ENCODE measurements at places on chromosomes 13 and 19.
A peak's percentile ranks its signal among the peaks of the same experiment; 100 is the strongest.

DNA sequence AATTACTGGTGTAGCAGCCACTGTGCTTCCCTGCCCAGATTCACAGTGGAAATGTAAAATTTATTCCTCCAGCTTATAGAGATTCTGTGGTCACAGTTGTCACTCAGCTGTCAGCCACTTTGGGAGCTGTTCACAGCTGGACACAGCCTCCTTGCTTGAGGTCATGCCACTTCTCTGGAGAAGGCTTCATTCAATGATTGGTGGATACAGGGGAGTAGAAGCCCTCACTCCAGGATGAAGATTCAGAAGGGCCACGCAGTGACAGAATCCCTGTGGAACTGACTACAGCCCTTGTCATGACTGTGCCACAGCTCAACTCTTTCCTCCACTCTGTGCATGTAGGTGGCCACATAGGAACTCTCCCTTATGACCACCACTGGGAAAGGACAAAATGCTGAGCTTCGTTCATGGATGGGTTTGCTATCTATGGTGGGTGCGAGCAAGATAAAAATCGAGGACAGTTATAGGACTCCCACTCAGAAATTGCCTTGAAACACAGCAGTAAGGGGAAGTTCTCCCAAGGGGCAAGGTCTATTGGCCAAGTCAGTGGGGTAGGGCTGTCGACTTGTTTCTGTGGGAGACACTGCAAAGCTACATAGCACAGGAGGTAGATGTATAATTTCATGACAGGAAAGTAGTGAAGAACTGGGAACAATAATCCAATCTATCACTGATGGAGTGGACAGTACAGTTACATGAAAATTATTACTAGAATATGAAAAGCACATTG lies 98.7 kb downstream of the CCNA1 start:
- DNase-seq = no peak

- DNase-seq = no peak
Observed at GRCh38 chr13:20303636-20304035, 71.5 kb upstream of the GJB6 start.

- no peak for DNase-seq
Observed at GRCh38 chr19:9935506-9936325, 599 bp downstream of the OLFM2 start.

DNA sequence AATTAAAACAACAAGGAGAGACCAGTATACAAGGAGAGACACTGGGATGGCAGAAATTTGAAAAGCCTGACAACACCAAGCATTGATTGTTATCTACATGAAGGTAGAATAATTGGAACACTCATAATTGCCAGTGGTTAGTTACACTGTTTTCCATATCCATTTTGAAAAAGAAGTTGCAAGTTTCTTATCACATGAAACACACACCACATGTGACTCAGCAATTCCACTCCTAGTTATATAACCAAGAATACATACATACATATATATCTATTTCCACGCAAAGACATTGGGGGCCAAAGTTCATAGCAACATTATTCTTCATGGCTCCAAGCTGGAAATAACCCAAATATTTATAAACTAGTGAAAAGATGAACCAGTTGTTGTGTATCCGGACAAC lies 15.2 kb upstream of the PABPC3 start:
- DNase-seq = no peak

DNA sequence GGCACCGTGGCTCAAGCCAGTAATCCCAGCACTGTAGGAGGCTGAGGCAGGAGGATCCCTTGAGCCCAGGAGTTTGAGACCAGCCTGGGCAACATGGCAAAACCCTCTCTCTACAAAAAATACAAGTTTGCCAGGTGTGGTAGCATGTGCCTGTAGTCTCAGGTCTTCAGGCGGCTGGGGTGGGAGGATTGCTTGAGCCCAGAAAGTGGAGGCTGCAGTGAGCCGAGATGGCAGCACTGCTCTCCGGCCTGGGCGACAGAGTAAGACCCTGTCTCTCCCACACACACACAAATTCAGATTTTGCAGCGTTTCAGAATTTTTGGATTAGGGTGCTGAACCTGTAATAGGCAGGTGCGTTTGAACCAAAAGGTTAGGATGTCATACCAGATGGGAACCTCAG lies 2.2 kb downstream of the RPS11 start:
- DNase-seq = no peak

DNA sequence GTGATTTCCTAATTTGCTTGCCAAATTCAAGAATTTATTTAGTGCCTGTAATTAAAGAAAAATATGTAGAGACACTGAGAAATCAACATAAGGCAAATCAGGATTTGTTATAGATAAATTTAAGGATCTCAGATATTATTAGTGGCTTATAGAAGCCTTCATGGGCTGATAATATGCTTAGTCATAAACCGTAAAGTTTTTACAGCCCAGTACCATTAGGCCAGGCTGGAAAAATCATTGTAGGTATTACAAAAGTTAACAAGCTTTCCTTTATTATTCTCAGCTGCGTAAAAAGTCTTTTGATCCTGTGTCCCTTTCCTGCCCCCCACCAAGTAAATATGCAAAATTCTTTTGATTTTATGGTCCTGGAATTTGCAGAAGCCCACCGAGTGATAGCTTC lies 58.2 kb downstream of the SLITRK6 start:
- no peak for DNase-seq

DNA sequence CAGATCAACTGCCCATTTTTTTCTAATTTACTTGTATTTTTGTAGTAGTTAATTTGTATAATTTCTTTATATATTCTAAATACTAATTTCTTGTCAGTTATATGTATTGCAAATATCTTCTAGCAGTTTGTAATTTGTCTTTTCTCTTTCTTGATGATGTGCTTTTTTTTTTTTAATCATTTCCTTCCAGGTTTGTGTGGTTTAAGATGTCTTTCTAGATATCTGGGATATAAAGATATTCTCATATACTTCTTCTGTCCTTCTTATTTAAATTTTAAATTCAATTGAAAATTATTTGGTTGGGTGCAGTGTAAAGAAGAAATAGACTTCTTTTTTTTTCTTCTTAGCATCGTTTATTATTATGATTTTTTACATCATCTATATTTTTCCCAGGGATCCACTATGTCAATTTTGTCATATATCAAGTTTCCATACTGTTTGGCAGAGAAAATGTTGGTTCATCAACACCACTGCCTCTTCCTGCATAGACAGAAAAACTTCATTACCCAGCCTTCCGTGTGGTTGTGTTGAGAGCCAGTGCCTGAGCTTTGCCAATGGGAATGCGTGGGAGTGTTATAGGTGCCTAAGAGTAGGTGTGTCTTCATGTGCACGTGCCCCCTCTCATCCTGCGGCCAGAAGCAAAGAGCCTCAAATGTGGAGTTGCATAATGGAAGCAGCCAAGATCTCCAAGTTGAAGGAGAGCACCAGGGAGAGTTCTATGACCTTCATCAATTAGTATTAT lies 15.8 kb downstream of the CPB2 start:
- DNase-seq = no peak

DNA sequence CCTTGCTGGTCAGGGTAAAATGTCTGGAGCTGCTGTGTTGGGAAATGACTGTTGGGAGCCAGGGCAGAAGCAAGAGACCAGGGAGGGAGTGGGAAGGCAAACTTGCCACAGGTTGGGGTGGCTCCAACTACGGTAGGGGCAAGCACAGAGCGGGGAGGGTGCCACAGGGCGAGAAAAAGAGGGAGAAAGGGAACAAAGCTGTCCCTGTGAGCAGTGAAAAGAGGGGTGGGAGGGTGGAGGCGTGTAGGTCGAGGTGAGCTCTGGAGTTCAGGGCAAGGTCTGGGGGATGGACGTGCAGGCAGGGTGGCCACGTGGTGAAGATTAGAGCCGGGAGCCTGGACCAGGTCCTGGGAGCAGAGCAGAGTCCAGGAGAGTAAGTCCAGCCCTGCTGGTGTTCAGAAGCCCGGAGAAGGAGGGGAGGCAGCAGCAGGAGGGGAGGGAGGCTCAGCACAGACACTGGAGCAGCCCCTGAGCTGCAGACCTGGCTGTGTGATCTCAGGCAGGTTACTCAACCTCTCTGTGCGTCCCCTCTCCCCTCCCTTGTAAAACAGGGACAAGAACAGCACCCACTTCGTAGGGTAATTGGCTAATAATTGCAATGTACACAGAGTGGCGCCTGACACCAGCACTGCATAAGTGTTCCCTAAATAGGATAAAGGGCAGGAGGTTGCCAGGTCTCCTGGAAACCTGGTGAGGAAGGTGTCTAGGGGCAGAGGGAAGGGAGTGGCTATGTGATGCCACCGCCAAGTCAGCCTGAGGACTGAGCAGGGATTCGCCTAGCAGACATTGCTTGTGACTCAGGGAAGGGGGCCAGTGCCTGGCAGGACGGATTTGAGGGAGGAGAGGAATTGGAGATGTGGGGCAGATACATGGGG lies 3.2 kb upstream of the POLR2E start:
- DNase-seq = no peak

DNA sequence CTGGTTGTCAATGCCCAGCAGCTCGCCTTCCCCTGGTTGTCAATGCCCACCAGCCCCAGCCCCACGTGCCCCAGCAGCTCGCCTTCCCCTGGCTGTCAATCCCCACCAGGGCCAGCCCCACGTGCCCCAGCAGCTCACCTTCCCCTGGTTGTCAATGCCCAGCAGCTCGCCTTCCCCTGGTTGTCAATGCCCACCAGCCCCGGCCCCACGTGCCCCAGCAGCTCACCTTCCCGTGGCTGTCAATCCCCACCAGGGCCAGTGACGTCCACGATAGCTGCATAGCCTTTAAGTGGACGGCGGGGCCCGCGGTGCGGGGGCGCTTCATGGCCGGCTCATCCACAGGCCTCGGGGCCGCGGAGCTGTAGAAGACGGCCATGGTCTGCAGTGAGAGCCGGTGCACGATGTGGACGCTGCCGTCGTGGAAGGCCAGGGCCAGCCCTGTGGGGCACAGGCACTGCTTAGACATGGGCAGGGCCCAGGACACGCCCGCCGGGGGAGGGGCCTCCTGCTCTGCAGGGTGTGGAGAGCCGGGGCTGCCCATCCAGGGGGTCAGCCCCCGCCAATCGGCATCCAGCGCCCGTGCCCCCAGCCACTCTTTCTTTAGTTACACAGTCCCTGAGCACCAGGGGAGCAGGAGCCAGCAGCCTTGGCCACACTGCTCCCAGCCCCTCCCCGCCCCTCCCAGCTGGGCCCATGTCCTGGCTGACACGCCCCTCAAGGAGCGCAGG lies 13.1 kb downstream of the MED16 start:
- DNase-seq = no peak

DNA sequence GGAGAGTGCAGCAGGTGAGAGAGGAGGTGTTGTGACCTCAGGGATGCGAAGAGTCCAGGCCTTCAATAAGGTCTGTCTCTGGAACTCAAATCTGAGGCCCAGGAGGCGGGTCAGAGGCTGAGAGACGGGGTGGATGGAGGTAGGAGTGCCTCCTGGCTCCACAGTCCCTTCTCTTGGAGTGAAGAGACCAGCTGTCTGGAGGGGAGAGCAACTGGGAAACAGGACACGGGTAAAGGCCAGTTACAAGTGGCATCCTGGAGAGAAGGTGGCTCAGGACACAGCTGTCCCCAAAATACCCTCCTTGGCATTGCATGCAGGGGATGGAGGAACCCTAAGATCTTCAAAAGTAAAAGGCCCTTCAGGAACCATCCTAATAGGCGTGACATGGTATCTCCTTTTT lies 19.2 kb downstream of the PDE4A start:
- DNase-seq = no peak

DNA sequence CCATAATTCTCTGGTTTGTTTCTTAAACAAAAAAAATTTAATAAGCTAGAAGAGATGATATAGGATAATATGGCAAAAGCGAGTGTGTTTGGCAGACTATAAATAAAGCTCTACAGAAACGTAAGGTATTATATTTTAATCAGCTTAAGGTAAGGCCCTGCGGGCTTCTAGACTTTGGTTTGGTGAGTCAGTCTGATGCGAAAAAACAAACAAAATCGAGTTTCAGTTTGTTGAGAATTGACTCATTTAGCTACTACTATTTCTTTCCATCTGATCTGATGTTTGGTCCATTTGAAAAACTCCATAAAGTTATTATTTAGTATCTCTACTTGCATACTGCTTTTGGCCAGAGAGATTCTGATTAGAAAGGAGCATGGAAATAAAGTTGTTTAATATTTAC lies 138.0 kb downstream of the MIPEP start:
- DNase-seq = peak; percentile 41

- DNase-seq = no peak
Observed at GRCh38 chr19:10259162-10259905, 7.3 kb downstream of the MRPL4 start.

DNA sequence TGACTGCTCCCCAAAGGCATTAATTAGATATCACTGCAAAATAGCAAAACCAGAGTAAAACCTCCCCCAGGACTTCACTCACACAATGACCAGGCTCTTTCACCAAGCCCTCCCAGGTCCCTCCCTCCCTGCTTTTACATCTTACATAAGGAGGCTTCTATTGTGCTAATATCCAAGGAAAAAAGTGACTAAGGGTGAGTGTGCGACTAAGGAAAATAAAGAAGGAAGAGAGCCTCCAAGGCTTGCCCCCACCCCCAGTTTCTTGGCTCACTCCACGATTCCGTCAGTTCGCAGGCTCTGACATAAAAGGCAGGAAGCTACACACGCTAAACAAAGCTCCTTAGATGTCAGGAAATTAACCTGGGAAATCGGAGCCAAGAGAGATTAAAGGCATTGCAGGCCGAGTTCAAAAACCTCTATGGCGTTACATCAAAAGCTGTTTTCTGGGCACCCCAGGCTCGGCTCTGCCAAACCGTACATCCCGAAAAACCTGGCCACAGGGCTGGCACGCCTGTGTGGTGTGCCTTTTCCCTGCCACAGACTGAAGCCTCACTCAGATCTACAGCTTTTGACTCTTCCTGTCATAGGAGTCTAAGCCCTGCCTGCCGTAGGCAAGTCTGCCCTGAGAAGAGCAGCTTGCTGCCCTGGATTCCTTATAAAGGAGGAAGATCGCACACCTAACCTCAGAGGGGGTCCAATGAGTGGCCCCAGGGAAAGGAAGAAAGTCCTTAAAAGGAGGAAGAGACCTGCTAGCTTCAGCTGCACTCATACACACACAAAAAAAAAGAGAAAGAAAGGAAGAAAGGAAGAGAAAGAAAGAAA lies 67.0 kb upstream of the SERP2 start:
- DNase-seq = no peak

DNA sequence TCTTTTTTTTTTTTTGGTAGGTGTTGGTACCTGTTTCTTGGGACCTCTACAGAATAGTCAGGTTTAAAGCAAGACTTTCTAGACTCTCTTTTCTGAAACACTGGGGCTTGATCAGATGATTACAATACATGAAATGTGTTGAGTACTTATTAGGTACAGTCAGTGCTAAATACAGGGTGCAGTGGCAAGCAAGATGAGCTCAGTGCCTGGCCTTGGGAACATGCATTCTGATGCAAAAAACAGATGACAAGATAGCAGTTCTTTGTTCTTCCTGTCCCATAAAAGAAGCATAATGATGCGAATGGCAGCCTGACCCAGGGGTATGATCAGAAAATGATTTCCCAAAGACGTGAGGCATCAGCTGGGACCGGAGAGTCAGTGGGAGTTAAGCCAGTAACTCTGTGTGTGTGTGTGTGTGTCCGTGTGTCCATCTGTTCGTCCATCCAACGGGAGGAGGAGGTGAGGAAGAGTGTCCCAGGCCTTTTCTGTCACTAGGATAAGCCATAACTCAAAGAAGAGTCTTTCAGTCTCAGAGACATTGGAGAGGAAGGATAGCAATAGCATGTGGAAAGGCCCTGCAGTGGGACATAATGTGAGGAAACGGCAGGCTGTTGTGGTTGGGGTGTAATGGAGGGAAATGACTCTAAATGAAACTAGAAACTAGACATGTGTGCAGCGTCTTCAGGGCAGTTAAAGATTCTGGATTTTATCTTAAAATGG lies 32.2 kb downstream of the SLAIN1 start:
- DNase-seq = peak; percentile 64

GRCh38 chr13:89816404-89816803 lies 1531.1 kb upstream of the MIR17HG start:
- DNase-seq = no peak
